Neural crest cell (in vitro differentiated cells): ENCODE measurements at places on chromosomes 6 and 20. TPM values are rescaled to one million over a fixed set of nuclear protein-coding genes. Genes with fewer than 3 reads are reported as not detected.
A peak's percentile ranks its signal among the peaks of the same experiment; 100 is the strongest.

GRCh38 chr6:32664827-32665362 lies 1.6 kb downstream of the HLA-DQB1 start:
- H3K4me1 ChIP-seq: peaks cover 11% of the 10 kb centered on the region
- no peak overlapping the region for H3K27ac ChIP-seq
- H3K27me3 ChIP-seq: peaks cover 93% of the 10 kb centered on the region
- H3K4me3 ChIP-seq: peak overlapping the region; percentile 75
- no peaks in the 10 kb centered on the region for H3K36me3 ChIP-seq

DNA sequence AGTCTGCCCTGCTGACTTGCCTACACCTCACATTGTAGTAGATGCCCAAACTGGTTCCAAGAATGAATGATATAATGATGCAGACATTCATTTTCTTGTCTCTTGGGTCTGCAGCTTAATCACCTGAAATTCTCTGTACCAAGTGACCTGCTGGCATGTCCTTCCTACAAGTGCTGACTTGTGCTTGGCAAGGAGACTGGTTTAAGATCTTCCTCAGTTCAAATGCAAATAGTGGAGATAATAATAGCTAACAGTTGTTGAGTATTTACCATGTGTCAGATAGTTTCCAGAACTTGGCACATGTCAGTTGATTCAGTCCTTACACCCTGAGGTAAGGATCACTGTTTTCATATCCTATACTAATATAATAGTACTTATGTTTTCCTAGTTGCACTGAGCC lies 223.4 kb downstream of the SLC24A3 start:
- H3K27me3 ChIP-seq: peaks cover 8% of the 10 kb centered on the region
- no peak overlapping the region for H3K4me3 ChIP-seq
- no peaks in the 10 kb centered on the region for H3K36me3 ChIP-seq
- no peaks in the 10 kb centered on the region for H3K4me1 ChIP-seq
- H3K27ac ChIP-seq: no peak overlapping the region
- no peak for DNase-seq

DNA sequence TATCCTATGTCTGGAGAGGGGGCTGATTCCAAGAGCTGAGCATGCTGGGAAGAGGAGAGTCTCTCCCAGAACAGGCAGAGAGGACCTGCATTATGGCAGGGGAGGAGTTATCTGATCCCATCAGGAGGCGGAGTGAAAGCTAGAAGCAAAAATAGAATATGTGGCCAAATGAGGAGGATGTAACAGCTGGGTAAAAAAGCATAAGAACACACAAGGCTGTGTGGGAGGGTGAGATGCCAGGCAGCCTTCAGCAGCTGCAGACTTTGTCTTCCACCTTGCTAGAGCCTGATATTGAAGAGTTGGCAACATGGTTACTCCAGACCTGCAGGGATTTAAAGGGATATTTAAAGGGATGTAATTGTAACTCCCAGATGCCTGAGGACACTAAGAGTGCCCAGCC lies 167.1 kb downstream of the PTPRT start:
- H3K4me3 ChIP-seq: no peak overlapping the region
- no peaks in the 10 kb centered on the region for H3K4me1 ChIP-seq
- no peak for DNase-seq
- H3K27ac ChIP-seq: no peak overlapping the region

DNA sequence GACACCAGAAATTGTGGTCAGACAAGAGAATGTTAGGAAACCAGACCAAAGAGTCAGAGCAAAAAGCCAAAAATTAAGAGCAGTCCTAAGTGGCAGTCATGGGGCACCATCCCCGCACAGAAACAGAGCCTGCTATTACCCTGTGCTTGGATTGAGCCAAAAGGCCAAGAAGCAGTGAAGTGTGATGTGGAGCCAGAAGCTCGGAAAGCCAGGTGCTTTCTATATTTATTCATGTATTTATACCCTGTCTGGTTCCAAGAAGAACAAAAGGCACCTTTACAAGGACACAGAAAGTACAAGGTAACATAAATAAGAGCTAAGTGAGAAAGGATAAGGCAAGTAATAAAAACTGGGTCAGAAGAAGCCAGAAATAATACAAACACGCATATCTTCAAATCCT lies 336.2 kb upstream of the CNR1 start:
- no peak overlapping the region for H3K4me3 ChIP-seq
- H3K36me3 ChIP-seq: no peaks in the 10 kb centered on the region

DNA sequence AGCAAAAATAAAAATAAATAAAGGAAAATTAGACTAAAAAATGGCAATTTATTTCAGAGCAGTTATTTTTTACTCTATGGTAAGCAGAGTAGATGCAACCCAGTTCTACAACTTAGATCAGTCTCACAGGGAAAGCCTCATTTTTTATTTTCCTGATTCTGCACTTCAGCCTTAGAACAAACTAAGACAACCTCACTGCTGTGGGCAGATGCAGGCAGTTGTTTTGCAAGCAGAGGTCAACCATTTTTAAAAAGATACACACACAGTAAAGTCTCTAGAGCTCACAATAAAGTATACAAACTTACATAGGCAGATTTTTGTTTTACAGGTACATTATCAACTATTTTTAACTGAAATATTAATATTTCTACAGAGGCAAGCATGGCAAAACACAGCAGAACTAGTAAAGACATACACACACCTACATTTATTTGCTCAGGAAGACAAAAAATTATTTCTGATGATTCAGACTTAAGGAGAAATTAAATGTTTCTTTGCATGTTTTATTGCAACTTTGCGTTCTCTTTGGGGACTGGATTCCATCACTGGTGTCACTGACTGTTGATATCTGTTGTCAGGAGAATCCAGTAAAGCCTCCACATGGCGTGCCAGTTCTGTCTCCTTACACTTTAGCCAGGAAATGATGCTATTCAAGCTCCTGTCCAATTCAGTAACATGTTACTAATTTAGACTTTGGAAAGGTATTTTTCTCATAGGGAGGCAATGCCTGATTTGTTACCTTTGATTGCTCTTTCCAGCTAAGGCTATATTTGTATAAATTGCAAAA lies 102.7 kb downstream of the TRDN start:
- no peaks in the 10 kb centered on the region for H3K36me3 ChIP-seq
- no peak overlapping the region for H3K27ac ChIP-seq
- H3K4me3 ChIP-seq: no peak overlapping the region
- no peaks in the 10 kb centered on the region for H3K27me3 ChIP-seq

DNA sequence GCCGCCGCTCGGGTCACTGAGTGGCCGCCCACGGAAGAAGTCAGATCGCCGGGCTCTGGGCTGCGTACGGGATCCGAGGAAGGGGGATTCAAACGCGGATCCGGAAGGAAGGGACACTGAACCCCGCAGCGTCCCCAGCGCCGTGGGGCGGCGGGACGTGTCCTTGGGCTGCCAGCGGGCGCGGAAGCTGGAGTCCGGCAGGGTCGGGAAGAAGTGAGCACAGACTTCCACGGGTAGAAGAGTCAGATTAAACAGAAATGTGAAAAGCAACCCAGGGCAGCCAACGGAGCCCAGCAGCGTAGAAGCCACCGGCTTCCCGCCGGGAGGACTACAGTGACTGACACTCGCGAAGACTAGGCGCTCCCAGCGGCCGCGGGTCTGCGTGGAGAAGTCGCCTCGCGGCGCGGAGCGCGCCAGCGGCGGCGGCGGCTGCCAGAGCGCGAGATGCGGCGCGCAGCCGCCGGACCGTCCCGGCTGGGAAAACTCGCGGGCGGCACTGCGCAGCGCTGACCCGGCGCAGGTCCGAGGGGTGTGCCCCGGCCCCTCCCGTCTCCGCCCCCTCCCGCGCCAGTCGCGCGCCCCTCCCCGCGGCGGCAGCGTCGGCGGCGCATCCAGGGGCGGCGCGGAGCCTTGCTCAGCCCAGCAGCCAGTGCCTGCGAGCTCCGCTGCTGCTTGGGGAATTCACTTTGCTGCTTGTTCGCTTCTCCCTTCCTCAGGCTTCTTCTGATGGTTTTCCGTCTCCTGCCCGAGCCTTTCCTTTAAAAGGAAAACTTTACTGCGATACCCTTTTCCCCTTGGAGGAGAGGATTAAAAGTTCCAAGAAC lies at the start of gene SAMD5:
SAMD5 (plus strand) TSS at position 649 of the 824 bp plus-strand sequence. CDS start 239 bp downstream, outside the sequence.
- peaks cover 59% of the 10 kb centered on the region for H3K27me3 ChIP-seq
- H3K4me3 ChIP-seq: peak within 1 kb of the TSS; percentile 95
- peak; percentile 61 for DNase-seq
- no peaks in the 10 kb centered on the region for H3K36me3 ChIP-seq

DNA sequence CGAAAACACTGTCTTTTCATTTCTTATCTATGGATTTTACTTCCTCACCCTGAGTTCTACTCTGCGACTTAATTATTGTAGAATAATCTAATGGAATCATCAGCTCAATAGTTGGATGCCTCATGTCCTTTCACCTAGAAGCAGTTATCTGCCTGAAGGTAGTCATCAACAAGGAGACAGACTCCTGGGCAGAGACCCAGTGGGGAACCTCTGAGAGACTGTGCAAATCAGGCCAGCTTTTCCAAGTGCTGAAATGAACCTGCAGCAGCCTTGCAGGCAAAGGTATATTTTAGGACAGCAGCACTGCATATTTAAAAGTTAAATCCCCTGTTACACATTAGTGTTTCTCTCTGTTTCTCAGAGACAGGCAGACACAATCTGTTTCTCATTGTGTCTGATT lies 99.7 kb upstream of the STMND1 start:
- no peaks in the 10 kb centered on the region for H3K4me1 ChIP-seq
- DNase-seq: no peak
- peaks cover 2% of the 10 kb centered on the region for H3K36me3 ChIP-seq
- H3K27me3 ChIP-seq: peaks cover 25% of the 10 kb centered on the region

DNA sequence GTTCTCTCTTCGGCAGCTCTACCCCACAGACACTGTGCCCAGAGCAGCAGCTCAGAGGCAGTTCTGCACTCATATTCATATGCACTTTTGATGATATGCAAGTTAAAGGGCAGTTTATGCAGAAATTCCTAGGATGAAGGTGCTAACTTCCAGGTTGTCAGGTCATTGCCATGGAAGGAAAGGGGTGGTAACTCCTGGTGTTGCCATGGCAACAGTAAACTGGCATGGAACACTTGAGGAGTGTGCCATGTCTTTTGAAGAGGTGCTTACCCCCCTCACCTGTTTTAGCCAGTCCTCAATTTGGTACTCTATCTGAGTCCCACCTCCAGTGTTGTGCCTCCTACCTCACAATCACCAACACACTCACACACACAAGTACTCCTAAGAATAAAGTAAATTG lies 539.4 kb upstream of the BTBD3 start:
- H3K27ac ChIP-seq: no peak overlapping the region
- DNase-seq: no peak
- H3K27me3 ChIP-seq: no peaks in the 10 kb centered on the region
- H3K4me1 ChIP-seq: peaks cover 20% of the 10 kb centered on the region
- no peak overlapping the region for H3K4me3 ChIP-seq
- H3K36me3 ChIP-seq: peaks cover 22% of the 10 kb centered on the region

GRCh38 chr6:26362836-26363220 lies 2.2 kb upstream of the BTN3A2 start:
- no peak overlapping the region for H3K27ac ChIP-seq
- peak overlapping the region; percentile 8 for H3K4me3 ChIP-seq
- DNase-seq: no peak
- H3K4me1 ChIP-seq: peaks cover 3% of the 10 kb centered on the region
- H3K27me3 ChIP-seq: no peaks in the 10 kb centered on the region

DNA sequence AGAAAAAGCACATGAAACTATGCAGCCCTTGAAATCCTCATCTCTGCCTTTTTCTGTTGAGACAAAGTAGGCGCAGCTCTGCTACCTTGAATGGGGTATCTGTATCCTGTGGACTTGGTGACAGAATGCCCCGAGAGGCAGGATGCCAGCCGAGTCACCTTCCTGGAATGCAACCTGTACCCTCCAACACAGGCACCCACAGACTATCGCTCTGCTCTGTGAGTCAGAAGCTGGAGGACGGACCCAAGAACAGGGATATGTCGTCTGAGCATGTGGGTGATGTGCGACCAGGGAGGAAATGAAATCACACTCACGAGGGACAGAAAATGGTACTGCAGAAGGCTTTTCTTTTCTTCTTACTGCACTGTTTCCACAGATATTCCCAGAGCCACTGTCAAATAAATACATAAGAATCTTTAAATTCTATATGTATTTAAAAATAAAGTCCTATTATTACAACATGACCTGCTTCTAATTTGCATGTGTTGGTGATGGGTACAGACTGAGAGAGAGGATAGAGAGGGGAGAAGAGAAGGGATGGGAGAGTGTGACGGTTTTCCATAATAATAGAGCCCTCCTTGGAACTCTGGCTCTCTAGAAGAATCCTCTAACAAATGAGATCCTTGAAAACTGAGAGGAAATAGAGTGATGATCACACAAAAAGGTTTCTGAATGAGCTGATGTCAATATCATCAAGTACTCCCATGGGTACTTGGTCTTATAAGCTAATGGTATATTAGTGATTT lies 308.1 kb downstream of the FOXC1 start:
- no peaks in the 10 kb centered on the region for H3K36me3 ChIP-seq
- no peak overlapping the region for H3K4me3 ChIP-seq
- H3K4me1 ChIP-seq: peaks cover 10% of the 10 kb centered on the region
- H3K27me3 ChIP-seq: no peaks in the 10 kb centered on the region

DNA sequence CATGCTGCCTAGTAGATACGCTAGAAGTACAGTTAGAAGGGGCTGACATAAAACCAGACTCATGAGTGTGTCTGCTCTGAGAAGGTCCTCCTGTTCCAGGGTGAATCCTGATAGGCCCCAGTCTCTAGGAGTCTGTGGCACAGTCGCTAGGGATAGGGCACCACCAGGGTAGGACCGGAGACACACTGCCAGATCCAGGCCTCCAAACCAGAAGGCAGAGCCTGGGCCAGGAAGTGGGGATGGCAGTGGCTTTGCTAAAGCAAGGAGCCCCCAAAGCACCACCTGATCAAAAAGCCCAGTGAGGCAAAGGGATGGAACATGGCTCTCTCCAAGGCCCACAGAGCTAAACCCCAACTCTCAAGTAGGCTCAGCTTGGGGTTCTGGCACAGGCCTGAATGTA lies 21.6 kb downstream of the MDGA1 start:
- H3K4me3 ChIP-seq: no peak overlapping the region
- no peak for DNase-seq
- no peaks in the 10 kb centered on the region for H3K27me3 ChIP-seq
- peaks cover 47% of the 10 kb centered on the region for H3K4me1 ChIP-seq
- peak overlapping the region; percentile 46 for H3K27ac ChIP-seq

DNA sequence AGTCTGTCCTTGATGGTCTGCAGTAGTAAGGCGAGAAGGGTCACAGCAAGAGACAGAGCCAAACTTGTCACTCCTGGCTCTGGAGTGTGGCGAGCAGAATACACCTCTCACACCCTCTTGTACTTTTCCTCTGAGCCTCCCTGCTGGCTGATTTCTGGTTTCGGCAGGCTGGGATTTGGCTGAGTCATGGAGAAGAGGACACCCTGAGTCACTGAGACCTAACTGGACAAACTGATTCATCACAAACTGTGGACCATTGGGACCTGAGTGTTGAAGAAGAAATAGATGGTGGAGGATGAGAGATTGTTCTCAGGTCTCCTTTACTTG lies 101.7 kb downstream of the F13A1 start:
- no peak overlapping the region for H3K4me3 ChIP-seq
- peaks cover 3% of the 10 kb centered on the region for H3K27me3 ChIP-seq
- no peak for DNase-seq
- no peaks in the 10 kb centered on the region for H3K36me3 ChIP-seq
- H3K4me1 ChIP-seq: no peaks in the 10 kb centered on the region

Gene TMEM63B
- 47.0 and 51.2 TPM in 2 replicates for total RNA-seq

Gene MRPS18B
- total RNA-seq: 36.7 and 39.3 TPM in 2 replicates

Gene DDO
- not detected in 2 replicates for total RNA-seq

Gene OPRM1
- total RNA-seq: not detected in 2 replicates

Gene GPX5
- total RNA-seq: not detected in 2 replicates

Gene DNAH8
- total RNA-seq: 0.05 and 0.39 TPM in 2 replicates

Gene SRMS
- total RNA-seq: not detected in 2 replicates
